ENCODE measurements at places on chromosomes 5 and 9.

GRCh38 chr5:63263411-63263810 is 684.8 kb downstream of the LRRC70 start:
- DNase-seq: no peak

GRCh38 chr9:126152622-126153362 is 173.8 kb upstream of the MVB12B start:
- DNase-seq: no peak

GRCh38 chr5:142938266-142938880 is 168.2 kb downstream of the ARHGAP26 start:
- no peak for DNase-seq

- no peak for DNase-seq
Observed at GRCh38 chr5:22896152-22896551, 43.0 kb upstream of the CDH12 start.

DNA sequence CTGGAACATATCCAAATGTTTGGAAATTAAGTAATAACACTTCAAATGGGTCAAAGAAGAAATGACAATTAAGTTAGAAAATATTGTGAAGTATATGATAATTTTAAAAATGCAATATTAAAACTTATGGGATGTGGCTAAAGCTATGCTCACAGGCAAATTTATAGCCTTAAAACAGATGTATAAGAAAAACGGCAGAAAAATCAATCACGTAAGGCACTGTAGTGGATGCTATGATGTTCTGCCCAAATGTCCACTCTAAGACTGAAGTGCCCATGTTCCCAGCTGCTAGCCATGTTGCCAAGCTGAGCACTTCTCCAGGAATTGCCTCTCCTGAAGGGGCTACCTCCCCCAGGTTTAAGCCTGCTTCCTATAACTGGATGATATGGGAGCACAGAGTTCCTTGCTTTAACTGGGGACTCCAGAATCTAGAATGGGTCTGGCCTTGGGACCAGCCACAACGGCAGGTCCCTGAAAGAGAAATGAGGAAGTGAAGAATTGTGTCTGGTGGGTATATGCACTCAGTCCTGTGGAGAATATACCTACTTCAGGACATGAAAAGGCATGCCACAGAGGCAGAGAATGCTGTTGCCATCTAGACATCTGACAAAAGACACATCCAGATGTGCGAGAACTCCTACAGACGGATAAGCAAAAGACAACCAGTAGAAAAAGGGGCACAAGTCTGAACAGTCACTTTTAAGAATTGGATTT is 78.2 kb upstream of the RXRA start:
- no peak for DNase-seq

DNA sequence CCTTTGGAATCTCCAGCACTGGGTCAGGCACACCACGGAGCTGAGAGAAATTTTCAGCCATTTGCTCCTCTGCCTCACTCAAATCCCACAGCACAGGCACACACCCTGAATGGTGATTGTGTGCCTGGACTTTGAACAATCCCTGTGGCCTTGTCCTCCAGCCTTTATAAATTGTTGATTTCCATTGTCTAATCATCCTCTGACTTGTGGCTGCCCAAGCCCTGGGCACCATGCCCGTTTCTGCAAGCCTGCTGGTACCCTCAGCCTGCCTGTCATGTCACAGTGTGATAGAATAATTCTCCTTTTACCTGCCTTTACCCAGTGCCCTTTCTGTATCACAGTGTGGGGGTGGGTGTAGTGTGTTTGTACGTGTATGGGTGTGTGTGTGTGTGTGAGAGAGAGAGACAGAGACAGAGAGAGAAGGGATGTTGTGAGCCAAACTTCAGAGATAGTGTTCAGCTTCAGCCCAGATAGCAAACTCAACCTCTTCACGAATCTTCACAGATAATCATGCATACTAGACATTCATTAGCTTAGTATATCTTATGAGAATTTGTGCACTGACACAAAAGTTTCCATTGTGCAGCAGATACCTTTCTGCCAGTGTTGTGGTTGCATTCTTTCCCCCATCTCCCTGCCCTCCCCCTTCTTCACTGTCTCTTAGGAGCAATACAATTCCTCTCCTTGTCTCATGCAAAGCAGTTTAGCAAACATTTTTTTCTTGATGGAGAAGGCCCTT is 27.8 kb upstream of the SLC44A1 start:
- no peak for DNase-seq

GRCh38 chr5:82274343-82275211 is 3.6 kb downstream of the RPS23 start:
- DNase-seq: no peak

GRCh38 chr5:78269088-78269703 is 25.3 kb downstream of the AP3B1 start:
- no peak for DNase-seq

DNA sequence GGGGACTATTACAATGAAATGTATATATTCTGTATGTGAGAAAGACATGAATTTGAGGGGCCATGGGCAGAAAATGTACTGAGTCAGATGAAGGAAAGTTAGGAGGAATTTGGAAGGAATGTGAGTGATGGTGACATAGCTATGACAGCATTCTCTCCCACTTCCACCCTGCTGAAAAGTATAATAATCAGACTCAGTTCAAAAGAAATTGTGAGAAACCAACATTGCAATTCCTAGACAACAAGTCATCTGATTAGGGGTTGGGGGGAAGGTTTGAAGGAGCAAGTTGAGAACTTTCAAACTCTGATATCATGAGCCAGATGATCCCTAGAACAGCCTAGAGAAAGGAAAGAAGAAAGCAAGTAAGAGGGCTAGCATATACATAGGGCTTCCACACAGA is 370.6 kb downstream of the DMRTA1 start:
- no peak for DNase-seq
